Thoracic aorta (tissue), 2 donors: ENCODE measurements at places on chromosomes 2 and 18. TPM values are rescaled to one million over a fixed set of nuclear protein-coding genes. Genes with fewer than 3 reads are reported as not detected.

MOB4 gene
- total RNA-seq, result 27.2 TPM

MFSD2B gene
- not detected for total RNA-seq

ECEL1 gene
- total RNA-seq, result 1.6 TPM

- no peak overlapping the region for H3K27ac ChIP-seq
- H3K4me1 ChIP-seq, result peaks cover 44% of the 10 kb centered on the region
- H3K4me3 ChIP-seq, result no peak overlapping the region
- no peaks in the 10 kb centered on the region for H3K36me3 ChIP-seq
- H3K27me3 ChIP-seq, result no peaks in the 10 kb centered on the region
These were observed 78.4 kb upstream of the ARL5A start for GRCh38 chr2:151906633-151906998.

DNA sequence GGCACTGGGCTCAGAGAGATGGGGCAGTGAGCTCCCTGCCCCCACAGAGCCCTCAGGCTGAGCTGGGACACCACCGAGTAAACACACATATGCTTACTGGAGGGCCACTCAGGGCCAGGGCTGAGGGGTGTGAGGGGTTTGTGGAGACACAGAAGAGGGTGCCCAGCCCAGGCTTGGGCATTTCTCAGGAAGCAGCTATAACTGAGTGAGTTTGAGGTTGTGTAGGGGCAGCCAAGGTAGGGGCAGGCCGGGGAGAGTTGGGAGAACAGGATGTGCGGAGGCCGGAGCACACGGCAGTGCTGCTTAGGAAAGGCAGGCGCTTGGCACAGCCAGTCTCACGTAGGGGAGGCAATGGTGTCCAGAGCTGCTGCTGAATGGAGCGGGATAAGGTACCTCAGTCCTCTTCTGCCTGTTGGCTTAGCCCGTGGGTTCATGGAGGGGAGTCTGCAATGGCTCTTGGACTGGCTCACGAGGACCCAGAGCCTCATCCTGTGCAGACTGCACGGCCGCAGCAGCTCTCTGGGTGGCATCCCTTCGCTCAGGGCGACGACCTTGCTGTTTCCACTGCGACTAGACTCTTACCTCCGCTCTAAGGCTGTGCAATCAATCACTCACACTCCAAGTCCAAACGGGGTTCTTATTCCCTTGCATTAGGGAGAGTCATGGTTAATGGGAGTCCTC lies 466.1 kb upstream of the HS6ST1 start:
- no peaks in the 10 kb centered on the region for H3K4me1 ChIP-seq
- H3K27me3 ChIP-seq, result no peaks in the 10 kb centered on the region
- DNase-seq, result no peak
- no peaks in the 10 kb centered on the region for H3K36me3 ChIP-seq
- H3K4me3 ChIP-seq, result no peak overlapping the region
- H3K27ac ChIP-seq, result no peak overlapping the region

DNA sequence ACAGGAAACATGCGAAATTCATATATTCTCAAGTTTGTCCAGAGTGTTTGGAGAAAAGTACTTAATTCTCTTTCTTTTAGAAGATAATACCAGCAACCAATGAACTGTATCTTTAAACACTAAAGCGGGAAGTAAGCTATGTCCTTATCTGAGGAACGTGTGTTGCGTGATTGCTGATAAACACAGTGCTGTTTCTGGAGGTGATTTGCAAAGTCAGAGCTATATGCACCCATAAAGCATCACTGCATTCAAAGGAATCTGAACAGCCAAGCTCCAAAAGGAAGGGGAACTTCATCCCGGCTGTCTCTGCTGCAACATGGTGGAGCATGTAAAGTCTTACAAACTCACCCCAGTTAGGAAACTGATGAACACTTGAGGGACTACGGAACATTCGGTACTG lies 271.7 kb upstream of the FN1 start:
- peaks cover 37% of the 10 kb centered on the region for H3K4me1 ChIP-seq
- no peaks in the 10 kb centered on the region for H3K36me3 ChIP-seq
- no peak for DNase-seq
- H3K4me3 ChIP-seq, result no peak overlapping the region
- H3K27ac ChIP-seq, result no peak overlapping the region

DNA sequence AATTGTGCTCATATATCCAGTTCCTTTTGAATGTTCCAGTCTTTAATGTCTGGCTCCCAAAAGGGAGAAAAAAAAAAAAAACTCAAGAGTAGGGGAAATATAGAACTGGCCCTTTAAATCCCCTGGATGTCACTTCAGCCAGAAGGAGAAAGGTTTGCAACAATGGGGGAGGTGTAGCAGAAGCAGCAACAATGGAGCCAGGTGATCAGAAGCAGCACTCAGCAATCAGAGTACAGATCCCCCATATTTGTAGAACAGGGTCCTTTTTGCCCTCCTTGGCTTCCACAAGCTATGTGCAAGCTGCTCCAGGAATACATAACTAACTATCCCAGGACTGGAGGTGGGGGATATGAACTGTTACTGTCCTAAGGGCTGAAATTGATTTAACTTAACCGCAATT lies 25.8 kb upstream of the ZNF397 start:
- no peak overlapping the region for H3K4me3 ChIP-seq
- no peaks in the 10 kb centered on the region for H3K36me3 ChIP-seq
- H3K4me1 ChIP-seq, result no peaks in the 10 kb centered on the region

DNA sequence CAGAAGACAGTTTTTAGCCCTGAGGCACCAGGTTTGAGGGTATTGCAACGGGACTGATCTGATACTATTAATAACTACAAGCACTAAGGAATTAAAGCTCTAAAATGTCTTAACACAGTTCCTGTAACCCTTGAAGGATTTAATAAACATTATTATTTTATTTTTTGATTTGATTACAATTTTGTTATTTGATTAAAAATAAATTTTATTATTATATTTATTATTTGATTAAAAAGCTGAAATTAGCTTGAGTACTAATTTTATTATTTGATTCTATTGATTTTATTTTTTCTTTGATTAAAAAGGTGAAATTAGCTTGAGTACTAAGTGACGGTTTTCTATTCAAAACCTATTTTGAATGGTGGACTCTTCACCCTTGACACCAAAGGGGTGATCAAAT lies 307.3 kb downstream of the ZNF521 start:
- H3K4me3 ChIP-seq, result no peak overlapping the region
- no peaks in the 10 kb centered on the region for H3K36me3 ChIP-seq
- H3K27ac ChIP-seq, result no peak overlapping the region
- no peak for DNase-seq
- no peaks in the 10 kb centered on the region for H3K4me1 ChIP-seq

DNA sequence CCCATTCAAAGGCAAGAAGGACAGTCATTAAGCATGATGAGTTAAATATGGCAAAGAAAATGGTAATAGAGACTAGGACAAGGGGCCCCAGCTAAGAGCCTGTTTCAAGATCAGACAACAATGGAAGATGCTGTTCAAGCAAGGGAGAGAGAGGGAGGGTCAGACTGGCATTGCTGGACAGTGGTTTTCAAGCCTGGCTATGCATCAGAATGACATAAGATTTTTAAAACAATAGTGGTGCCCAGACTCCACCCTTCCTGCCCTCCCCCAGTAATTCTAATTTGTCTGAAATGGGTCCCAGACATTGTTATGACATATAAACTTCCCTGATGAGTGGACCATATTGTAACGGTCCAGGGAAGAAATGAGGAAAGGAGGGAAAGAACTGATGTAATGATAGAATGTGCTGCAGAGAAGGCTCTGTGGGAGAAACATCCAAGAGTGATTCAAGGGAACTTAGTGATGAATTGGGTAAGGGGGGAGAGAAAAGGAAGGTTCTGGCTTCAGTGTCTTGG lies 112.9 kb upstream of the TRIB2 start:
- DNase-seq, result no peak
- H3K27ac ChIP-seq, result no peak overlapping the region
- no peaks in the 10 kb centered on the region for H3K27me3 ChIP-seq
- H3K4me3 ChIP-seq, result no peak overlapping the region
- H3K4me1 ChIP-seq, result peaks cover 12% of the 10 kb centered on the region
- H3K36me3 ChIP-seq, result no peaks in the 10 kb centered on the region
